ENCODE measurements at places on chromosomes 12 and 14. TPM values are rescaled to one million over a fixed set of nuclear protein-coding genes. Genes with fewer than 3 reads are reported as not detected.

DNA sequence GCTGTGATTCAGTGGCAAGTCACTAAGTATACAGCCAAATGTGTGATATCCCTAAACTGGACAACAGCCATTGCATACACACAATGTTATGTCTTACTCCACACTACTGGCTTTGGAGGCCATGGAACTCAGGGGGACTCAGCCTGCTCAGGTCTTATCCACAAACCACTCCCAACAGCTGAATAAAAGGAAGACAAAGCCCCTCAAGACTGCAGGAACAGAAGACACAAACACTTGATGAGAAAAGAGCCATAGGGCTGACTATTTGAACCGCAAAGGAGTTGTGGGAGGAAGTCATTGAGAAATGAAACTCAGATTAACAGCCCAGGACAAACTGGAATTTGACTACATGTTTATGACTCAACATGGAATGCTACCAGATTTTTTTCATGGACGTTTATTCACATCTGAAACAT, 40.9 kb downstream of the PTGER2 start:
- no peak for DNase-seq

DNA sequence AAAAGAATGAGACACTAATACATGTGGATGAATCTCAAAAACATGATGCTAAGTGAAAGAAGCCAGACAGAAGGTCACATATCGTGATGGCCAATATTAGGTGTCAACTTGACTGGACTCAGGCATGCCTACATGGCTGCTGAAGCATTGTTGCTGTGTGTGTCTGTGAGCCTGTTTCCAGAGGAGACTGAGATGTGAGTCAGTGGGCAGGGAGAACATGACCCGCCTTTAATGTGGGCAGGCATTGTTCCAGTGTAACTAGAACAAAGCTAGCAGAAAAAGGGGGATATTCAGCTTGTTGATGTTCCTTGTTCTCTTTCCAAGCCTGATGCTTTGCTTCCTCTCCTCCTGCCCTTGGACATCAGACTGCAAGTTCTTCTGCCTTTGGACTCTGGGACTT, 47.6 kb downstream of the DCAF5 start:
- DNase-seq, result no peak

- DNase-seq, result no peak
Measured at GRCh38 chr12:108852674-108853309, 4.6 kb downstream of the SSH1 start.

- DNase-seq, result no peak
Measured at GRCh38 chr12:92596383-92596782, 106.4 kb upstream of the PLEKHG7 start.

DNA sequence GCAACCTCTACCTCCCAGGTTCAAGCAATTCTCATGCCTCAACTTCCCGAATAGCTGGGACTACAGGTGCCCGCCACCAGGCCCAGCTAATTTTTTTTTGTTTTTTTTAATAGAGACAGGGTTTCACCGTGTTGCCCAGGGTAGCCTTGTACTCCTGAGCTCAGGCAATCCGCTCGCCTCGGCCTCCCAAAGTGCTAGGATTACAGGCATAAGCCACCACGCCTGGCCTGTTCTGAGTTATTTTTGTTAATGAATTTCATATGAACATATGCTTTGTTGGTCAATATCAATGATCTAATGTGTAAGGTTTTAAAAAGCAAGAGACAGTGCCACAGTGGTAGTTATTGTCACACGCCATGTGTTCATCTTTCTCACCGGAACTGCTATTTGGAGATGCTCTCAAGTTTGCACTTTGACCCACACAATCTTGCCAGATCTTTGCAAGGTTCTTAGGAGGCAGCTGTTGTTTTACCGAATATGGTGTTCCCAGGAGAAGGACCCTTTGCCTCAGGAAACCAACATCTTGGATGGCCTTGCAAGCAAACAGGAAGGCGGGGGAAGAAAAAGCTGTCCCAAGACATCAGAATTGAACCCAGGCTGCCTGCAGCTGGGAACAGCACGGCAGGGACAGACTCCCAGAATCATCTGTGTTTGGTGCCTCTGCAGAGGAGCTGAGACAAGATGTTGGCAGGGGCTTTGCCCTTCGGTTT, 30.0 kb downstream of the GALNT16 start:
- no peak for DNase-seq

- peak; percentile 4 for DNase-seq
Measured at GRCh38 chr12:7131502-7131866, 1.3 kb downstream of the CLSTN3 start.

Gene RNF212B
- not detected for total RNA-seq

- DNase-seq, result no peak
Measured at GRCh38 chr14:30297876-30298795, 260.8 kb upstream of the G2E3 start.

DNA sequence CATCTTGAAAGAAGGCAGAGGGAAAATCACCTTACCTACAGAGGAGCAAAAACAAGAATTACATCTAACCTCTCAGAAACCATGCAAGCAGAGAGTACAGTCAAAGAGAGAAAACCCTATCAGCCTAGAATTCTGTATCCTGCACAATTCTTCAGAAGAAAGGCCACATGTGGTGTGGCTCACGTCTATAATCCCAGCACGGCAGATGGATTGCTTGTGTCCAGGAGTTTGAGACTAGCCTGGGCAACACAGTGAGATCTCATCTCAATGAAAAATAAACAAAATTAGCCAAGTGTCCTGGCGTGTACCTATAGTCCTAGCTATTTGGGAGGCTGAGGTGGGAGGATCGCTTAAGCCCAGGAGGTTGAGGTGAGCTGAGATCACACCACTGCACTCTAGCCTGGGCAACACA, 48.2 kb downstream of the ATF7 start:
- DNase-seq, result no peak

Gene CPM
- total RNA-seq, result 11.9 TPM

DNA sequence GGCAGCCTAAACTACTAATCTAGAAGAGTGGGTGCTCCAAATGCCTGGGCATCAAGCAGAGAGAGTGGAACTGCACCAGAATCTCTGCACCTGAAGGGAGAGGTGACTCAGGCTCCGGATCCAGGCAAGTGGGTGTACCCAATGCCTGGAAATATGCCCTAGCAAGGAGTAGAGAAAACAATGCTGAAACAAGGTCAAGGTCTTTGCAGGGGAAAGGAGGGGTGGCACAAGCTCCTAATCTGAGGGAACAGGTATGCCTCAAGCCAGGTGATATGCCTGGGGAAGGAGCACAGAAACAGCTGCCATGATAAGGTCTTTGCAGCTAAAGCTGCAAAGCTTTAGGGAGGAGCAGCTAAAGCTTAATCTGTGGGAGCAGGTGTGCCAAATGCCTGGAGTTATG, 136.0 kb upstream of the KITLG start:
- no peak for DNase-seq

Gene SPRING1
- total RNA-seq, result 62.1 TPM

Gene RFX4
- 0.27 TPM for total RNA-seq

GRCh38 chr14:73780391-73780790, 66.2 kb upstream of the PNMA1 start:
- no peak for DNase-seq

DNA sequence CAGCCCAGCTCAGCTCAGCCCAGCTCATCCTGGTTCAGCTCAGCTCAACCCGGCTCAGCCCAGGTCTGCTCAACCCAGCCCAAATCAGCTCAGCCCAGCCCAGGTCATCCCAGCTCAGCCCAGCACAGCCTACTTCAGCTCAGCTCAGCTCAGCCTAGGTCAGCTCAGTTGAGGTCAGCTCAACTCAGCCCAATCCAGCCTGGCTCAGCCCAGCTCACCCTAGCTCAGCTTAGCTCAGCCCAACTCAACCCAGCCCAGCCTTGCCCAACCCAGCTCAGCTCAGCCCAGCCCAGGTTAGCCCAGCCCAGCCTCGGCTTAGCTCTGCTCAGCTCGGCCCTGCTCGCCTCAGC, 332.3 kb downstream of the TMEM121 start:
- no peak for DNase-seq

Gene APOLD1
- 5.3 TPM for total RNA-seq

- no peak for DNase-seq
Measured at GRCh38 chr12:127401536-127401935, 865.4 kb upstream of the TMEM132C start.

GRCh38 chr12:129559776-129560175, 344.0 kb downstream of the TMEM132D start:
- no peak for DNase-seq

Gene USP44
- total RNA-seq, result 13.3 TPM

Gene BICDL1
- total RNA-seq, result 25.7 TPM

Gene SLC2A13
- total RNA-seq, result 8.4 TPM

DNA sequence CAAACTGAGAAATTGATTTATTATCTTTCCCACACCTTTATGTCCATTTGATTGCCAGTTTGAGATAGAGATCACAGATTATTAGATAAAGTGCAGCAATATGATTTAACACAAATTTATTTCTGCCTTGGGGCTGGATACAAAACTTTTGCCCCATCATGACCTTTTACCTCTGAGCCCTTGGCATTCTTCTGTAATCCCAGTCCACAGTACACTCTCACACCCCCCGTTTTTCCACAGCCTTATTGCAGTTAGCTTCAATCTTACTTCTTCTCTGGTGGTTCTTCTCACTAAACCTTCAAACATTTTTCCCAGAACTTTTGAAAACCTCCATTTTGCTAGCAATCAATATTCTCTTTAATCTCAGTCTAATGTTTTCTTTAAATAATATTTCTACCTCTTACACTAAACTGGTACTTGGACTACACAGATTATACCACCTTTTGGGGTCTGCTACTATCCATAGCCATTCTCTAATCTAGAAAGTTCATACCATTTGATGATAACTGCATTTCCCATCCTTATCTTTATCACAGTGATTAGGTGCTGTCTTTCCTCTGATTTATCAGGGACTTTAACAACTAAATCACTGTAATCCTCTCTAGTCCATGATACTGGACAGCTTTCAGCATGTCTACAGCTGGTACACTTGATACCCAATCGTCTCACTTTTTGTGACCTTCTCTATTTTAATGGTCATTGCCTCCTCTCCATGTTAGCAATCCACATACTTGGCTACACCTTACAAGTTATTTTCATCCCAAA, 186.7 kb upstream of the PDE3A start:
- no peak for DNase-seq

GRCh38 chr12:32098112-32098511, 8.5 kb upstream of the BICD1 start:
- no peak for DNase-seq

DNA sequence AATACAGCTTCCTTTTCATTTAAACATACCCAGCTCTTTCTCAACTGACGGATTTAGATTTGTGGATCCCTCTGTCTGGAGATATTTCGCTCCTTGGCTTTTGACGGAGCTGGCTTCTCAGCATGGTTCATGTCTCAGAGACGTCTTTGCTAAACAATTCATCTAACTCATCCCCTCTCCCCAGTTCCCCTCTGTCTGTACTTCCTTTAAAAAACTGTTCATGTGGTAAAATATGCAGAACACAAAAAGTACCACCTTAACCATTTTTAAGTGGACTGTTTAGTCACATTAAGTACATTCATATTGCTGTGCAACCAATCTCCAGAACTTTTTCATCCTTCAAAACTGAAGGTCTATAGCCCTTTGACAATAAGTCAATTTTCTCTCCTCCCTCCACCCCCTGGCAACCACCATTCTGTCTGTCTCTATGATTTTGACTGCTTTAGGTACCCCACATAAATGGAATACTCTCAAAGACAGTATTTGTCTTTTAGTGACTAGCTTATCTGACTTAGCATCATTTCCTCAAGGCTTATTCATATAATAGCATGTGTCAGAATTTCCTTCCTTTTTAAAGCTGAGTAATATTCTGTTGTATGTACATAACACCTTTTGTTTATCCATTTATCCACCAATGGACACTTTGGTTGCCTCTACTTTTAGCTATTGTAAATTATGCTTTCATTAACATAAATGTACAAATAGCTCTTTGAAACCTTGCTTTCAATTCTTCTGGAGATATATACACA, 399.8 kb upstream of the SOX5 start:
- no peak for DNase-seq

Gene INSM2
- total RNA-seq, result not detected

DNA sequence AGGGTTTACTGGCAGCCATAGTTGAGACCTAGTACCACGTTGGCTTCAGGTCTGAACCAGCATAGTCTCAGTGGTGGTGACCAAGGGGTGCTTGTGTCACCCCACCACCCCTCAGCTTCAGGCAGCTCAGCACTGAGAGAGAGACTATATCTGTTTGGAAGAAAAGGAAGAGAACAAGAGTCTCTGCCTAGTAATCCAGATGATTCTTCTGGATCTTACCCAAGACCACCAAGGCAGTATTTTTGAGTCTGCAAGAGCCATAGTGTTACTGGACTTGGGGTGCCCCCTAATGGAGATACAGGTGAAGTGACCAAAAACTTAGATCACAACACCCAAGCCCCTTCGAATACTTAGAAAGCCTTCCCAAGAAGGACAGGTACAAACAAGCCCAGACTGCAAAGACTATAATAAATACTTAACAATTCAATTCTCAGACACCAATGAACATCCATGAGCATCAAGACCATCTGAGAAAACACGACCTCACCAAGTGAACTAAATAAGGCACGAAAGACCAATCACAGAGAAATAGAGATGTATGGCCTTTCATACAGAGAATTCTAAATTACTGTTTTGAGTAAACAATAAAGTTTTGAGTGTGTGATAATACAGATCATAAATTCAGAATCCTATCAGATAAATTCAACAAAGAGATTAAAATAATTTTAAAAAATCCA, 107.0 kb downstream of the HELB start:
- DNase-seq, result peak; percentile 53

Gene KIF5A
- total RNA-seq, result 0.10 TPM

- no peak for DNase-seq
Measured at GRCh38 chr12:131511803-131512561, 198.9 kb upstream of the SFSWAP start.

Gene EID3
- total RNA-seq, result 5.5 TPM

Gene PRR4
- 3.1 TPM for total RNA-seq

Gene CLEC4A
- 0.47 TPM for total RNA-seq

Gene PLBD1
- total RNA-seq, result 98.1 TPM

DNA sequence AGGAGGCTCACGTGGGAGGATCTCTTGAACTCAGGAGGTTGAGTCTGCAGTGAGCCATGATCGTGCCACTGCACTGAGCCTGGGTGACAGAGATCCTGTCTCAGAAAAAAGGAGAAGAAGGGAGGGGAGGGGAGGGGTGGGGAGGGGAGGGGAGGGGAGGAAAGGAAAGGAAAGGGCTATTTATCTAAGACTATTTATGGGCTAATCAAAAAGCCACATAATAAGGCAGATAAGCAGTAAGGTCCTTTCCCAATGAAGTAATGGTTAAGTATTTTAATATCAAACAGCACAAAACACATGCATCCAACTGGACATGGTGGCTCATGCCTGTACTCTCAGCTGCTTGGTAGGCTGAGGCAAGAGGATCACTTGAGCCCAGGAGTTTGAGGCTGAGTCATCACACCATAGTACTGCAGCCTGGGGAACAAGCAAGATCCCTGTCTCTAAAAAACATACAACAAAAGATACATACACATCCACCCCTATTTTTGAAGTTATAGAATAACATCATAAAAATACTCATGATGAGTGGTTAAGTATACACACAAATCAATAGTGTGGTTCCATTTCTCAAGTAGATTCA, 9.7 kb downstream of the PAWR start:
- peak; percentile 34 for DNase-seq

Gene KRT79
- total RNA-seq, result not detected

DNA sequence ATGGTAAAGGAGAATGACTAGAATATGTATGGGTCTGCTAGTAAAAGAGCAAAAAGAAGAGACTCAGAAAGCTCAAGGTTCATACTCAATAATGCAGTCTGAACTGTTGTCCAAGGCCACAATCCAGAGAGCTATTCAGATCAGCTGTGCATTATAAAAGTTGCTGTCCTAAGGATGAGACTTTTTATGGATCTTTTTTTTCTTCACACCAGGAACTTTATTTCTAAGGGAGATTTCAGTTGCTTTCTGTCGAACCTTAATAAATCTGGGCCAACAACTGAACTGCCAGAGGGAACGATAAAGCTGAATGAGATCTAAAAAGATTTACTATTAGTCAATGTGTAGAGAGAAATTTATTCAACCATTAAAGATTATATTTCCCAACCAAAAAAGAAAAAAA, 948.3 kb upstream of the NOVA1 start:
- no peak for DNase-seq
